Stimulated activated CD4-positive, alpha-beta T cell treated with anti-CD3 and anti-CD28 coated beads, Interleukin-15, amount 100 ng/mL, for 48 hours (primary cell): ENCODE measurements at places on chromosomes 7 and 10.

GRCh38 chr10:45308707-45309106, 6.7 kb downstream of the OR13A1 start:
- no peak for DNase-seq

DNA sequence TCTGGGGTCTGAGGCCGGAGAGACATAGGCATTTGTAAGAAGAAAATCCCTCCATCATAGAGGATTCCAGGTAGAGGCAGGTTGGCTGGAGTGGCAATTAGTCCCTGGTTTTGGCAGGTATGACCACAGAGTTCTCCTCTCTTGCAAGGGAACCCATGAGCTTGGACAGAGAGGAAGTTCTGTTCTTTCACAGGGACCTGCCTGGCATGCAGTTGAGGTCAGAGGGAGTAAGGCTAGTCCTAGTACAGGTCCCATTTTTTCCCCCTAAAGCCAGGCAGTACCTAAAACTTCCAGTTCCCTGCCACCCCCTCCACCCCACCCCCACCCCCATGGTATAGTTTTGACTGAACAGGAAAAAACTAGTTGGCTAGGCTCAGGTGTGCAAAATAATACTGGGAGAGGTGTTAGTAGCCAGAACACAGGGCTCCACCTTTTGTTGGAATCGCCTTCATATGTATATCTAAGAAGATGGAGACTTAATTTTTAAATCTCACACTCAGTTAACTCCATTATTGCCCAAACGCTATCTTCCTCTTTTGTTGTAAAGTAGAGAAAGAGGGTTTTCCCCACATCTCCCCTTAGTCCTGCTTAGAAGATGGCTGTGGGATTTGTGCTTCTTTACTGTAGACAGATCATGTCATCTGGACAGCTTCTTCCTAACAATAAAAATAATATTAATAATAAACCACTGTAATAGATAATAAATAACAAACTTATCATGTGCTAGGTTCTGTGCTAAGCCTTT, 188.1 kb downstream of the TCF7L2 start:
- no peak for DNase-seq

- DNase-seq, result no peak
These were observed 71.5 kb downstream of the XPNPEP1 start for GRCh38 chr10:109851616-109852474.

GRCh38 chr10:27959093-27959715, 39.7 kb downstream of the ODAD2 start:
- no peak for DNase-seq

DNA sequence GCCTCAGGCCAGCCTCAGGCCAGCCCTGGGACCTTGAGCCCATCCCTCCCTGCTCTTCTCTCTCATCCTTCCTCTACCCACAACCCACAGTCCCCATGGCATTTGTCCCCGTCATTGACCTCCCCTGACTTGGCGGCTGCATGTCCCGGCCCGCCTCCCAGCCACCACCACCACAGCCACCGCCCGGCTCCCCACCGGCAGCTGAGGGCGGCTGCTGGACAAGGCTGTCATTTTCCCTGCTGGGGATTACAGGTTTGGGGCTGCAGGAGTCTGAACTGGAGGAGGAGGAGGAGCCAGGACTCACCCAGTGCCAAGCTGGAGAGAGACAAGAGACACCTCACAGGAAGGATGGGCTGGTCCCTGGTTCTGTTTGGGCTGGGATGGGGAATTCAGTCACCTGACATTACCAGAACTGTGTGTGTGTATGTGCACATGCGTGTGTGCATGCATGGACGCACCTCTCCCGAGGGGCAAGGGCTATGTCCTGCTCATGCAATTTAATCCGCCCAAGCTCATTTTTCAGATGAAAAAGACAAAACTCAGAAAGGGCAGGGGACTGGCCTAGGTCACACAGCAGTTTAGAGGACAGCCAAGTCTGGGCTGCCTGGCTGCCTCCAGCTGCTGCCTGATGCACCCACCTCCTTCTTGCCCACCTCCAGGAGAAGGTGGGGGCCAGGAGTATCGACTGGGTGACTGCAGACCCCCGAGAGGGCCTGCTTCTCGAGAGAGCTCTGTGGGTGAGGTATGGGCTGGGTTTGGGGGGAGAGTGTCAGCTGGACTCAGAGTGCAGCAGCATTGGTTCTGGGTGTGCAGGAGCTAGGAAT, 113.1 kb downstream of the ZMIZ1 start:
- DNase-seq, result no peak

DNA sequence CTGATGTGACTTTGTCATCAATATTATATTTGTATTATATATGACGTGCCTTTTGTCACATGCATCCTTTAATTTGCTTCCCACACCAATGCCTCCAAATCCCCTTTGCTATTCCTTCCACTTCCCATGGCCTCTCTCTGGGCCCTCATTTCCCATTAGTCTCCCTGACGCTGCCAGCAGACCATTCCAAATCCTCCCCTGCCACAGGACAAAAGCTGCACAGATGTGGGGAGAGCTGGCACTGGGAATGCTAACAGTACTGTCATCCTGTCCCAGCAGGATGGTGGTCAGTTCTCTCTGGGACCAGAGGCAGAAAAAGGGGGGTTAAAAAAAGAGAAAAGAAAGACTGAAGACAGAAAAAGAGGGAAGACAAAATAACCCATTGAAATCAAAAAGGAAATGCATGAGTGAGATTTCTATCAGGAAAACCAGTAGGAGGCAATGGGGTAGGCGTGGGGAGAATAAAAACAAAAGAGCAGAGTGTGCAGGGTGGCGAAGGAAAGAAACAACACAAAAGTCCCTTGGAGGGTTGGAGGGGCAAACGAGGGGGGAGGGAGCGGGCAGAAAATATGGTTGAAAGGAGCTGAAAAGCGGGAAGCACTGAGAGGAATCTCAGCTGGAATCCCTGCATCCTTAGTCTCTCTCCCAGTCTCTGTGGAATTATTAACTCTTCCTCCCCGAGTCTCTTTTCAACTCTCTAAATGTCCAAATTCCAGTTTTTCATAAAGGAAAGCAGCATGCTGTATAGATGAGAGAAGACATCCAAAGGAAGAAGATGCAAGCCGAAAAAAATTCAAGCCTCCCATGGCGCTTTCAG, 59.2 kb upstream of the PTN start:
- no peak for DNase-seq

DNA sequence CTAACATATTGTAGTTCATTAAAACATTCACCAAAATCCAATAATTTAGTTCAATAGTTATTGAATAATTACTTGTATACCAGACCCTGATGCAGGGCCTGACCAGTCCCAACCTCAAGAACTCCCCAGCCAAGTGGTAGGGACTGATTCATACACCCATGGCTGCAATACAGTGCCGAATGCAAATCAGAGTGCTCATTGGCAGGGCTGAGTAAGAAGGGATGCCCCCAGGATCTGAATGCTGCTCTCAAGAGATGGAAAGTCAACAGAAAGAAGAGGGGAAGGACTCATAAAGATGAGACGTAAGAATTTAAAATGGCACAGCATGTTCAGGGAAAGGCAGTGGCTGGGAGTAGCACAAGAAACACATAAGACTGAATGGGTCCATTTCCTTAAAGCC, 29.9 kb downstream of the ZNF438 start:
- no peak for DNase-seq

DNA sequence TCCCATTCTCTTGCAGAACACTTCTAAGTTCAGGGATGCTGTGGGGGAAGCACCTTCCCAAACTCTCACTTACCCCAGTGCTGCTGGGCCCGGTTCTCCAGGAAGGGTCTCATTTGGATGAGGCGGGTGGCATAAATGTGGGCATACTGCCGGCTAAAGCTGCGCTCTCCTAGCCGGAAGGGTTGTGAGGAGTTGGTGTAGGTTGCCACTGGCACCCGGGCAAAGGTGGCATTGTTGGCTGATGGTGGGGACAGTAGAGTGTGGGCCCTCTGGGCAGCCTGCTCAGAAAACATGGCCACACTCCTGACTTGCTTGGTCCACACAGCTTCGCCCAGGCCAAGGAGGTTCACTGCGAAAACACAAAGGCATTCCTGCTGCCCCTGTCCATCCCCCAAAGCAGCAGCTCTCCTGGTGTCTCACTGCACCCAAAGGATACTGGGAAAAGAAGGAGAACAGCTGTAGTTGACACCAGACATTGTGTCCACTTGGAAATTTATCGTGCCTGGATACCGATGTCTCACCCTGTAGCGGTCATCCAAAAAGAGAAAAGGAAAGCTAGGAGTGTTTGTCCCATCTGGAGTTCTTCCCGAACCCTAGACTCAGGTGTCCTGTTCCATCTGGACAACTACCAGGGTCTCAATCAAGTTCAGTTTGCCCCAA, 1.5 kb downstream of the POLD2 start:
- DNase-seq, result no peak

DNA sequence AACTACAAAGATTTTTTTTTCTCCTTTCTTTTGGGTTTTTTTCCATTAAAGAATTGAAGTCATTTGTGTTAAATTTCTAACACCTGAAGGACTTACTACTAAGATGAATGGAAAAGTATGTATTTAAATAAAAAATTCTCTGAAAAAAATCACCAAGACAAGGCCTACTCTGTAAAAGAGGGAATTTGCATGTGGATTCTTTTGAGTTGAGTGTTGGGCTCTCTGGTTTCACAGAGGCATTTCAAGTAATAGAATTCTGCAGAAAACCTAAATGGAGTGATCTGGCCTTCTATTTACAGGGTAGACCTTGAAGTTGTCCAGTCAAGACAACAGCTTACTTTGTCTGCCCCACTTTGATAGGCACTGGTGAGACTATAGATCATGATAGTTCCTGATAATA, 4.1 kb downstream of the LRRC17 start:
- DNase-seq, result no peak

GRCh38 chr7:74051629-74052410, 23.8 kb downstream of the ELN start:
- DNase-seq, result no peak

DNA sequence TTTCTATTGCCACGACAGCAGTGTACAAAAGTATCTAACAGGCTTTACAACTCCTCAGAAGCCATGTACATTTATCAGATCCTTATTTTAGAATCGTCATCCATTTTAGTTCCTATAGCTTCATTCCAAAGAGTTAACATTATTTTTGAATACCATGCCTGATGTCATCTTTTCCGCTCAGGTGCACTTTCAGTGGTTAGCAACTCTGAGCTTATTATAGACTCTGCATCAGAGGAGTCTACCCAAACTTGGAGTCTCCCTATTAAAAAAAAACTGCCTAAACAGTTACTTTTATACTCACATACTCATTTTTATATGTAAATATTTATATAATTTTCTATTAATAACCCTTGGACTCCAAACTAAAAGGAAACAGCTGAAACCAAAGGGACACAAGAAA, 31.6 kb upstream of the PRSS37 start:
- no peak for DNase-seq
